DMS153 (cell line): ENCODE measurements at places on chromosomes 11 and 22.

- DNase-seq: no peak
Measured at GRCh38 chr22:24190596-24191208, 9.4 kb downstream of the SUSD2 start.

DNA sequence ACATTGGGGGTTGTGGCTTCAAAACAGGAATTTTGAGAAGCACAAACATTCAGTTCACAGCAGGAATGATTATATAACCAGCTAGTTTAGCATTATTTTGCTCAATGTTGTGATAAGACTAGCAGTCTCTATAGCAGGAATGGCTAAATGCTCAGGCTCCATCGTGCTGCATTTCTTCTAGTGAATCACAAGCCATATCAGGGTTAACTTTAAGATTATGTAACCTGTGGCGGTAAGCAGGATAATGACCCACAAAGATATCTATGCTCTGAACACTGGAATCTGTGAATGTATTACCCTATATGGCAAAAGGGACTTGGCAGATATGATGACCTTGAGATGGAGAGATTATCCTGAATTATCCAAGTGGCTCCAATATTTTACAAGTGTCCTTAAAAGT, 14.8 kb downstream of the FSHB start:
- DNase-seq: no peak

DNA sequence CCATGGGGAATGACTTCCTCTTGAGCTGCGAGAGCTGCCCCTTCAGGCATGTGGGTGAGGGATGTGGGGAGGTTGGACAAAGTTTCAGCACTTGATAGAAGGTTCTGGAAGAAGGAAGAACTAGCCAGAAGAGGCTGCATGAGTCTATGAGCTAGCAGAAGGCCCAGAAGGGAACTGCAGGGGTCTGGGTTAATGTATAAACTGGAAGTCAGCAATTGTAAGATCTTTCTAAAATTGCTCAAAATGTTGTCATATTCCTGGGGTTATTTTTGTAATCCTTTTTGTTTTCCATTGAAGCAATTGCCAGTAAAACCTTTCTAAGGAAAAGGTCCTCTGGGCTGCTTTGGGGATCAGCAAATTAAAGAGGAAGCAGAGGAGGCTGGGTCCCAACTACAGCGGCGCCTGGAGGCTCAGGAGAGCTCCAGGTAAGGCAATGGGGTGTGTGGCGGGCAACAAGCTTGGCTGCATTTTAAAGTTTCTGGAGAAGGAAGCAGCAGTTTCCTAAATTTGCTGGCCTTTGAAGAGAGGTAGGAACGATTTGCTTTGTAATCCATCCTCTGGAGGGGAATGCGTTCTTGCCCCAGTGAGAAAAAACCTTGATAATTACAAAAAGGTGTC, 29.2 kb downstream of the ADAMTS15 start:
- DNase-seq: no peak

DNA sequence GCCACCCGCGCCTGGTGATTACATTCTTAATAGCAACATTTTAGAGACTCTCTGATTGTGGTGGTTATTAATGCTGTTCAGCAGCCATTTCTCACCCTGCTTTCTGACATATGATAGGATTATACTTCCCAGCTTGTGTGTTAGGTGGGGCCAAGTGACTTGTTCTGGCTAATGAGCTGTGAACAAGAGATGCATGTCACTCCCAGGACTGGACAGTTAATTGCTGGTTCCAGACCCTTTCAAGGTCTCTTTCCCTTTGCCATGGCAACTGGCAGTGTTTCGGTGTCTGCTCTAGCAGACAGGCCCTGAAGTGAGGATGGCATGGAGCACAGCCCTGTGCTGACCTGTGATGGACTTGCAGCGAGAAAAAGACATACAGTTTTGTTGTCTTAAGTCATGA, 8.9 kb upstream of the PTPRJ start:
- no peak for DNase-seq

GRCh38 chr11:12042215-12042676, 33.8 kb upstream of the DKK3 start:
- DNase-seq: no peak

DNA sequence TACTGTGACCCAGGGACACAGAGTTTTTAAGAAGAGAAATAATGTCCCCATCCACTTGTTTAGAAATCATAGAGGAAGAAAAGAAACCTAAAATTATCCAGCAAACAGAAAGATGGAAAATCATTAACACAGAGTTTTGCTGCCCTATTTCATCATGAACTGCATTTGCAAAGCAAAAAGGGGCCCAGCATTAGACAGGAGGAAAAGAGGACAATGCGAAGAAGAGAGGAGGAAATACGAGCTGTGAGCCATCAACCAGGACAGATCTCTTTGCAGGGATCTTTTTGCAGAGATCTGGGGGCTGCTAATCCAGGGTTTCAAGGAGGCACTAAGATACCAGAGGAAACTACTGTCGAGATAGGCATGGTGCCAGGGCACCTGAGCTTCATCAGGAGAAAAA, 14.4 kb upstream of the NCAM1 start:
- no peak for DNase-seq

DNA sequence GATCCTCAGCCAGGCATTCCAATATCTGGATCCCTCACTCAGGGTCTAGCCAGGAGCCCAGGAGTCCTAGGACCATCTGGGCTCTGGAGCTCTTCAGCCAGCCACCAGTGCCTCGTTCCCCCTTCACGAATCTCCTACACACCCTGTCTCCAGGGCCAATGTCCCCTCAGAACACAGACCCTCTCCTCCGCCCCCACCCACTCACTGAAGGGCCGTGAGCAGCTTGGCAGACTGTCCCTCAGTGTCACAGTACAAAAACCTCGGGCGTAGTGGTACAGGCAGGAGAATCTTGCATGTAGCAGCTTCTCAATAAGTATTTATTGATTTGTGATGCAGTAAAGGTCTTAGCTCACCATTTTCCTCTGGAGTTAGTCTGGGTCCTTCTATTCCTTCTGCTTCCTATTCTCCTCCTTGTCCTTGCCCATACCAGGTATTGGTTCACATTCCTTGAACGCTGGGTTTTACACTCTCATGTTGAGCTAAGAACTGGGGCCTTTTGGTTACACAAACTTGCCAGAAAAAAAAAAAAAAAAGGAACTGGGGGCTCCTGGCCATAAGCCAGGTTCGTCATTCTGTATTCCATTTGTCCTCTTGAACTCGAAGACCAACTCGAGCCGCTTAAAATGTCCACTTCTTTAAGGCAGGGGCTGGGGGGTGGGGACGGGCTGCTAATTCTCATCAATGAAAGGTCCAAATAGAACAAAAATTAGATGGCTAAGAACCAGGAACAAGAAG, 2.3 kb downstream of the CXCR5 start:
- DNase-seq: no peak

GRCh38 chr11:65499713-65500386, 1.0 kb downstream of the MALAT1 start:
- DNase-seq: no peak
